ENCODE measurements at places on chromosomes 6 and 20.
A peak's percentile ranks its signal among the peaks of the same experiment; 100 is the strongest.

- no peak for DNase-seq
Observed at GRCh38 chr20:23061734-23062561, 12.5 kb upstream of the THBD start.

DNA sequence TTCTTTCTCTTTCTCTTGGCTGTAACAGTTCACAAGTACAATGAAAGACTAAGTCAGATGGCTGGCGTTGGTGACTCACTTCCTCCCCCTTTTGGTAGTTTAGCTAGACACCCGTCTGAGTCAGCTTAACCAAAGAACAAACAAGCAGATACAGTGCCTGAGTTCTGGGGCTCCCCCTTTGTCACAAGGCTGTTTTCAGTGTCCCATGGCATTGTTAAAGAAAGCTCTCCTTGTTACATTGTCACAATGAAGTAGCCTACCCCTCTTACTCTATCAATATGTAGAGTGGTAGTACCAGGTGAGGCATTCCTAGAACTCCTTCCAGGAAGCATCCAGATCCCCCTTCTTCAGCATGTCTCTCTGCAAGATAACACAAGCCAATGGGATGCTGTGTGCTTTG is 38.6 kb downstream of the KIAA0408 start:
- peak; percentile 83 for DNase-seq

DNA sequence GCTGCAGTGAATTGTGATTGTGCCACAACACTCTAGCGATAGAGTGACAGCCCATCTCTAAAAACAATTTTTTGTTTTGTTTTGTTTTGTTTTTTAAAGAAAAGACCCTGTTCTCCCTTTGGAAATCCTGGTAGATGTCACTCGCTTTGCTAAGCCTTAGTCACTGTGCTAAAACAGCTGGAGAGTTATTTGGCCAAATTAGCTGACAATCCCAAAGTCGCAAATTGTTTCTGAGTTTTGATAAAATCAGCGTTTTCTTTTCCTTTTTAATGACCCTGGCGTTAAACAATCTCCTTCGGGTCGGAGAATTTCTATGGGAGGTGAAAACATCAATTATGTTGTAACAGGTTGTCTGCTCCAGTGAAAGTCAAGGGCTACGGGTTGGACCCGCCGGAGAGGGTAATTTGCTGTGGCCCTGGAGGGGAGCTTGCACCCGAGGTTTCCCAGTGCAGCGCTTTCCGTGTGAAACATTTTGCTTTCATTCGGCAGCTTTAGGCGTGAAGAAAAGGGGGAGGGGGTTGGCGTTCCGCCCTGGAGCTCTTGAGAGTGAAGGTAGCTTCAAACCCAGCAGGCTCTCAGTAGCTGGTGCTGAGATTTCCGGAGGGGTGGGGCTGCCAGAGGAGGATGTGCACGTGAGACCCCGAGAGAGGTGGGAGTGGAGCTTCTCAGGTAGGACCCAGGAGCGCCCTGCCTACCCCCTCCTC is 296.6 kb downstream of the PHACTR1 start:
- no peak for DNase-seq

GRCh38 chr20:33604991-33605370 is 57.1 kb upstream of the C20orf144 start:
- no peak for DNase-seq

DNA sequence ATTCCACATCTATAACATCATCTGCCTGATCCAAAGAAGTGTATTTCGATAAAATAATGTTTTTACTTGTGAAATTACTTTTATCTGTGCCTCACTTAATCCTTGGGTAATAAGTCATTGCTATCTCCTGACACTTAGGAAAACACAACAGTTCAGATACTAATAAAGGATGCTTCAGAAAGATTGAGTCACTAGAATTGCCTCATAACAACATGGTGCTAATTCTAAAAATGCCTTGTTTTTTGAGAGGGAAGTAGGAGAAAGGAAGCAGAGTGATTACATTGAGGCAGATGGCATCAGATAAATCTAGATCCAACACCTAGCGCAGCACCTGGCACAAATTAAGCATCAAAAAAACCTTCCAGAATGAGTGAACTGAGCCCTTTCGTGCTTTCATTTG is 69.0 kb downstream of the NCOA7 start:
- no peak for DNase-seq
